ENCODE measurements at places on chromosomes 11 and 22. TPM values are rescaled to one million over a fixed set of nuclear protein-coding genes. Genes with fewer than 3 reads are reported as not detected.

PHETA2 gene
- 7.3 TPM for polyA plus RNA-seq

DNA sequence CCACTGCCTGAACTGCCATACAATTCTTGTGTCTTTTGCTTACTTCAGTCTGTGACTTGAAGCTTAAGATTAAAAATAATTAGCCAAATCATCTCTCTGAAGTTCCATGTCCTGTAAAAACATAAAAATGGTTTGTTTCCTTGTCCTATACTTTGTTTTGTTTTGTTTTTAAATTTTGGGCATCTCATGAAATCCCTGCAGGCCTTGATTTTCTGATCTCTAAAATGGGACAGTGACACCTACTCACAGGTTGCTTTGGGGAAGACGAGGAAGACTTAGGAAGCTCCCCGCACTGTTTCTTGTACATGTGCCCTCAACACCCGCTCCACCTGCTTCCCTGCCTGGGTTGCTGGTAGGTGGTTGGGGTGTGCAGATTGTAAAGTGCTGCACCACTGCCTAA, 38.9 kb downstream of the TSPAN18 start:
- DNase-seq = no peak

- no peak for DNase-seq
Observed at GRCh38 chr22:24072361-24072760, 61.3 kb downstream of the CABIN1 start.

- no peak for DNase-seq
Observed at GRCh38 chr11:21133244-21133643, 463.9 kb downstream of the NELL1 start.

DNA sequence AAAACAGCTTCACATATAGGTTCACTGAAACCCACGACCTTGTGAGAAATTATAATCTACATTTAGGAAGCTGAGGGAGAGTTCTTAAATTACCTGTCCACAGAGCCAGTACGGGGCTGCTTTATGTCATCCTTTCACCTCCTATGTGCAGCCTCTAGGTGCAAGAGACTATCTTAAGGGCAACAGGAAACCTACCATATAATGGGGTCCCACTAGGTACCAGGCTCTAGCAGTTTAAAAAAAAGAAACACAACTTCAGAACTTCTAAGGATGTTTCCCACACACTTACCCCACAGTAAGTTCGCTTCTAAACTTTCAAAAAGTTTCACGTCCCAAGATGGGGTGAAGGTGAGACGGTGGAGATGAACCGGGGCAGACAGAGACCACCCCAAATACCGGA, 573 bp downstream of the STK33 start:
- DNase-seq = no peak

All from brain (organoid and tissue), 16 donors.